ENCODE measurements at places on chromosomes 5 and 9.

- no peak for DNase-seq
Measured at GRCh38 chr9:83744206-83744605, 36.4 kb upstream of the UBQLN1 start.

GRCh38 chr9:76521244-76521681 lies 62.3 kb downstream of the GCNT1 start:
- DNase-seq = no peak

- DNase-seq = no peak
Measured at GRCh38 chr5:53429706-53430105, 50.7 kb upstream of the FST start.

DNA sequence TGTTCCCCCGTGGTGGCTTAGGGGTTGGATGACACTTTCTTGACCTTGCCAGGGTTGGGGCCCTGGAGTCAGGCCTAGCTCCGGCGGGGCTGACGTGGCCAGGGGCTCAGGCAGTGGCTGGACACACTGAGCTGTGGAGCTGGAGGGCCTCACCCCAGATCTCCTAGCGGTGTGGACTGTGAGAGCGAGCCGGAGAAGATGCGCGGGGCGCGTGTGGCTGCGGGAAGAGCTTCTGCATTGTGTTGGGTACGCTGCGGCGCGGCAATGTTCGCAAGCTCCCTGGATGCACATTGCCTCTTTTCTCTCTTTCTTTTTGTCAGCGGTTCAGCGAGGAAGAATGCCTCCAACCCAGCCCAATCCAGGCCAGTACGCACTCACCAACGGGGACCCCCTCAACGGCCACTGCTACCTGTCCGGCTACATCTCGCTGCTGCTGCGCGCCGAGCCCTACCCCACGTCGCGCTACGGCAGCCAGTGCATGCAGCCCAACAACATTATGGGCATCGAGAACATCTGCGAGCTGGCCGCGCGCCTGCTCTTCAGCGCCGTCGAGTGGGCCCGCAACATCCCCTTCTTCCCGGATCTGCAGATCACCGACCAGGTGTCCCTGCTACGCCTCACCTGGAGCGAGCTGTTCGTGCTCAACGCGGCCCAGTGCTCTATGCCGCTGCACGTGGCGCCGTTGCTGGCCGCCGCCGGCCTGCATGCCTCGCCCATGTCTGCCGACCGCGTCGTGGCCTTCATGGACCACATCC lies 4.8 kb downstream of the NR2F1 start:
- DNase-seq = no peak

DNA sequence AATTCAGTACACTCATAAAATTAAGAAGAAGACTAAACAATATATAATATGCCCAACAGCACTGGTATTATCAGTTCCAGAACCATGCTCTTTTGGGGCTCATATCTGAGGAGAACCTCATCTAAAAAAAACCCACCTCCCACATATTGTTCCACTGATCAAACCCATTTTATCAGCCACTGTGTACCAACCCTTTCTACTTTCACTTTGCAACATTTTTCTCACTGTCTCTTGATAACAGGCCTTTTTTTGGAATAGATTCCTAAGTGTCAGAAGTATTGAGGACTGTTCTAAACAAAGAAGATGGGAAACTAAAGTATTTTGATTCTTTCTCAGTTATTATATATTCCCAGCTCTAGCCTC lies 173.2 kb downstream of the GABRB2 start:
- DNase-seq = no peak

DNA sequence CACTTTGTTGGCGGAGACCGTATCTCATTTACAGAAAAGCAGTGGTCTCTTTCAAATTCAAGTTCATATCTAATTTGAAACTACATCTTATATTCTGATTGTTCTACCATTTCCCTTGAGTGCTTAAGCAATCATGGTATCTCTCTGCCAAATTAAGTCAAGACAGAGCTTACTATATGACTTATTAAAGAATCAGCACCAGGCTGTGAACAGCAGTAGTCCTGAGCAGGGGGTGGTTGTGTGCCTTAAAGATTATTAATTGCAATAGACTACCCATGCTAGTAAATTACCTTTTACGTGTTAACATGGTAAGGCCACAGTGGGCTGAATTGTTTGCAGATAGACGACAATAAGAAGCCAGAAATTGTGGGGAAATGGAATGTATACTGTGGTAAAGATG lies 21.5 kb downstream of the SNCAIP start:
- DNase-seq = no peak

DNA sequence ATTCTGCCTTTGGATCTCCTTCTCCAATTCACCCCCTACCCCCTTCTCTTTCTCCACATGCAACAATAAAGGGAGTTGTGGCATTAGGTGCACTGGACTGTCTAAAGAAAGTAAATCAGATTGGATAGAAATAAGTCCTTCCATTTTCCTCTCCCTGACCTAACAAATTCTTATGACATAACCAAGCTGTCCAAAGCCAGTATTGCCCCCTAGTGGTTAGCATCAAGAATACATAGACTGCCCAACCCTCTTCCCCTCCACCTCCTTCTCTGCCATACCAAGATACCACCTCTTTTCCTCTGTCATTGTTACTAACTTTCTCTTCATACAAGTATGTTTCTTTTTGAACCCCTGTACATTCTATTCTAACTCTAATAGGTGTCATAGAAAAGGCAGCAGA lies 45.7 kb downstream of the PPARGC1B start:
- DNase-seq = no peak

DNA sequence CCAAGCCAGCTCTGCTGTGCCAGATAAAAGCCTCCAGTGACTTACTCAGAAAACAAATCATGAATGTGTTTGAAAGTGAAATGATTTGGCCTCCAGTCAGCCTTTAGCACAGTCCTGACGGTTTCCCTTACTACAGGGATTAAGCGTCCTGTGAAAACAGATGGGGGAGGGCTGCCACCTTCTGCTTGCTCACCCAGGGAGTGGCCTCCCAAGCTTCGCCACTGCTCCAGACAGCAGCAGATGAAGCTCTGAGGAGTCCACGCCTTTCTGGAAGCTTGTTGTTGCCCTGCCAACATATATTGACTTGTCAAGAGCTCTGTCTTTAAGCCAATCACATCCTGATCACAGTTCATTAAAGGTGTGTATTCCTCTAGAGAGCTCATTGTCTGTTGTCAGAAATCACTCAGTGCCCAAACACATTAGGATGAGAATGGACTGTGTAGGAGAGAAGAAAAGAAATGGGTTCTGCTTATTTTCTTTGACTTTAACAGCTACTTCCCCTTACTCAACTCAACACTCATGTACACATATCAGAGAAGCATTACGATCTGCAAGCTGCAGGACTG lies 4.9 kb upstream of the FYB1 start:
- no peak for DNase-seq

DNA sequence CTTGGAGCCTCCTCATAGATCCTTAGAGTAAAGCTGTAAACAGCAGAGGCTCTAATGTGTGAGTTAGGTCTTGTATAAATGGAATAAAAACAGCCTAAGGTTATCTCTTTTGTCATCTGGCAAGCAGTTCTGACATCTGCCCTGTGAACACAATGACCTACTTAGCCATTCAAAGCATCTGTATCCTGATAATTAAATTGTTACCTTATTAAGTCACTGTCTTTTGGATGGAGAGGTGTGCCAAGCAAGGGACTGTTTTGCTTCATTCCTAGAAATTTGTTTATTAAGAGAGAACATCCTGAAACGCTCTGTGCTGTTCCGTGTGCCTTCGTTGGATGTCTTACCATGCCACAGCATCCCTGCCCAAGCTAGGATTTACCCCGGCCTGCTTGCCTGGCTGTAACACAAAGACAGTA lies 1.5 kb downstream of the LSM11 start:
- DNase-seq = no peak

DNA sequence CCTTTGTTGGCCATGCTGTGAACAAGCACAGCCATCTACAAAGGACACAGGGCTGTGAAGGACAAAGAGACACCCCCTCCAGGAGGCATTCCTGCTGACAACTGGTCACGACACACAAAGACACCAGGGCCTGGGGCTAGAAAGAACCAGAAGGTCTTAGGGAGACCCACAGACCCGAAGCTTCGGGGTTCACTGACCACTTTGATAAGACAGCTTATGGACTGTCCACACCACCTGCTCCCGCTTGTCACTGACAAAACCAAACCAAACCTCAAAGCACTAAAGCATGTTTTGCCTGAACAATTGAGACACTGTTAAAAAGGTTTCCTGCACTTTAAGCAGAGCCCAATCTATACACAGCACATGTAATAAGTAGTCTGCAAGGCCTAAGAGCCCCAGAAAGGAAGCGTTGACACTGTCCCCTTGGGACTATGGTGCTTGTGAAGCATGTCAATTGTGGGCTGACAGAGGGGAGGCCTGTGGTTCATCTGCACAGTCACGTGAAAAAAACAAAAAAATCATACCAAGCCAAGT lies 185.0 kb downstream of the GAPVD1 start:
- DNase-seq = peak; percentile 51

GRCh38 chr9:112032009-112032408 lies 135.4 kb downstream of the UGCG start:
- DNase-seq = no peak

GRCh38 chr5:68041293-68041692 lies 174.3 kb upstream of the PIK3R1 start:
- peak; percentile 44 for DNase-seq

- DNase-seq = no peak
Measured at GRCh38 chr5:161030229-161030628, 178.2 kb upstream of the ATP10B start.

- DNase-seq = no peak
Measured at GRCh38 chr5:132751444-132751843, 4.2 kb downstream of the CCNI2 start.

DNA sequence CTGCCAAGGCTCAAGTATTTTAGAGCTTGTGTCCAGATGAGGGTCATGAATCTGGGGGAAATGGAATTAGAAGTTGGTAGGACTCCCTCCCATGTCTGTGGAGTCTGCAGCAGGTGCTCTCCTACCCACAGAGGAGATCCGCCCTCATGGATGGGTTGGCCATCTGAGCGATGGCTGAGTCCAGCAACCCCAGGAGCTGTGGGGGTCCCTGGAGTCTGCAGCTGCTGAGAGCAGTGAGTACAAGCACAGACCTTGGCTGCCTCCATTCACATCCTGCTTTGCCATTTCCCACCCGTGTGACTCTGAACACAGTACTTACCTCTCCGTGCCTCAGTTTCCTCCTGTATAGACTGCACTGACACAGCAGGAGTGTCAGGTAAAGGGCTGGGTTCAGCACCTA lies 25.8 kb upstream of the SYNPO start:
- no peak for DNase-seq

DNA sequence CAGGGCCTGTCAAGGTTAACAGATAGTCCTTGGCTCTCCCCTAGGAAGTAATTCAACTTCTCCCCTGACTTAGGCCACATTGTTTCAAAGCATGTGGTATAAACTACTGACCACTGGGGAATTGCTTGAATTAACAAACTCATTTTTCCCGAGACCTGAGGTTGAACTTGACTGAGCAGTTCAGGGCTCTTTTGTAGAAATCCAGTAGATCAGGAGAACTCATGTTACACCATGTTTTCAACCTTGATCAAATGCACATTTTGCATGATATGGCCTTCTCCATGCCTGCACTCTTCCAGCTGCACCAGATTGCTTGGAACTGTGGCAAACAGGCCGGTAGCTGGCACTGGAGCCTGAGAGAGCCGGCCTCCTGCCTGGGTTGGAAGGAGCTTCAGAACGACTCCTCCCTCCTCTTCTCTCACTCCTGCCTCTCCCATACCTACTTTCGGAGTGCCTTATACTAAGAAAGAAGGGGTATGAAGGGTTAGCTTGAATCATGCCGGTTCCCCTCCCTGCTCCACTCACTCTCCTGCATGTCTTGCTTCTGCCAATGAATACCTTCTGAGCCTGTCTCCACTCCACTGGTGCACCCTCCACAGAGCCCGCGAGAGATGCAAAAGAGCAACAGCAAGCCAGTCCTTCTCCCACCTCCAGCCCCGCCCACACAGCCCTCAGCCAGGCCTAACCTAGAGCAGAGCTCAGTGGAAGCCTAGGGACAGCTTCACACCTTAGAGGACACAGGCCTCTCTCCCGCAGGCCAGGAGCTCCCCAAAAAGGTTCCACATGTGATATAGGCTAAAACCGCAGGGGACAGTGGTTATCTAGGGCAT lies 159.4 kb downstream of the MACROH2A1 start:
- DNase-seq = no peak

GRCh38 chr9:80554856-80555255 lies 983.1 kb downstream of the TLE4 start:
- DNase-seq = no peak

DNA sequence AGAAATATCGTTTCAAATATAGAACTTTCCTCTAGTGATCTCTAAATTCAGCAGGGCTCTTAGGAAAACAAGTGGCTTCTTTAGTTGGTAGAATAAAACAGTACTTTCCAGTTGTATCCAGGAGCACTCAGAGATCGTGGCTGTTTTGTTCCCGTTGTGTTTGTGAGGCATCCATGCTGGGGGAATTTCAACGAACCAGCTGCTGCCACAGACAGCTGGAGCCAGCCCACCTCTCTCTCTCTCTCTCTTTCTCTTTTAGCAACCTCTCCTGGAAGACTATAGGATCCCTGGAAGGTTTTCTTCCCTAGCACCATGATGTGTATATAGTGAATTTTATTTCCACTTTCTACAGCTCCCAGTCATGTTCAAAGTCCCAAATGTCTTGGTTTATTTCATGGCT lies 1116.0 kb upstream of the SEMA6A start:
- DNase-seq = no peak

DNA sequence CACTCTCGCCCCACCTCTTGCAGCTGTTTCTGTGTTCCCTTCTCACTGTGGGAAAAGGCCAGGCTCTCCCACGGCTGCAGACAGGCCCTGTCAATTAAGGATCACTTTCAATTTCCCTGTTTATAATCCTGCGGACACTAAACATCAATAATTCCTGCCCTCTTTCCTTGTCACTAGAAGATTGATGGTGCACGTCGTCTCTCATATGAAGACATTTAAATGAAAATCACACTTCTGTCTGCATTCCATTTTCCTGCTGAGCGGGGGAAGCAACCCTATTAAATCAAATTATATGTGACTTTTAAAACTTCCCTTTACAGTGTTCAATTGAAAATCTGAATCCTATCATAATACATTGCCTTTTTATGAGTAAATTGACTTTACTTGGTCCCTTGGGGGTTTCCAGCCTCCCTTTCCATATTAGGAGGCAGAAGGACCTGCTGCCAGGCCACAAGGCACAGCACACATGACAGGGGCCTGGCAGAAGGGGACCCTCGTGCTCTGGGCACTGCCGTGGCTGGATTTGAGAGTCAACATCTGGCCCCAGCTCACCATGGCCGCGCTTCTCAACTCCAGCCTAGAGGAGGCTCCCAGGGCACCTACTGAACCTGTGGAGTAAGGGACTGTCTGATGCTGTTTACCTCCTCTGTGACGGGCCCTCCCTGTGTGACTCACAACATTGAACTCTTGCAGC lies 311.0 kb upstream of the IRX4 start:
- no peak for DNase-seq

- no peak for DNase-seq
Measured at GRCh38 chr5:152505442-152506042, 100.5 kb upstream of the NMUR2 start.

DNA sequence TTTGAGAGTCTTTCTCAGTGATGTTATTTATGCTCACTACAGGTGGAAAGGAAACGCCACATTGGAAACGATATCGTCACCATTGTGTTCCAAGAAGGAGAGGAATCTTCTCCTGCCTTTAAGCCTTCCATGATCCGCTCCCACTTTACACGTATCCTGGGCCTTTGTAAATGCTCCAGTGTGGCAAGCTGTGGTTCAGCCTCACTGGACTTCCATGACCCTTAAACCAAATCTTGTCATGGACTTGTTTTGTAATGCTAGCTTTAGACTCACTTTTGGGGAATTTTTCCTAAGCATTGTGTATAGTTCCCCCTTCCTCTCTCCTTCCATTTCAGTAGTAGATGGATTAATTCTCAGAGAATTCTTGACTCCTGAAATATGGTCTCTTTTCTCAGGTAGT lies 60.9 kb upstream of the SLC2A8 start:
- no peak for DNase-seq

Data from GM18507 (cell line).